ELF-1 (cell line): ENCODE measurements at places on chromosomes 4 and X.

- no peak for DNase-seq
Observed at GRCh38 chr4:113943863-113944262, 35.6 kb downstream of the ARSJ start.

GRCh38 chrX:131895807-131896206 is 127.3 kb upstream of the STK26 start:
- no peak for DNase-seq

GRCh38 chr4:182604953-182605352 is 312.2 kb downstream of the DCTD start:
- no peak for DNase-seq

- peak; percentile 18 for DNase-seq
Observed at GRCh38 chr4:153645183-153645582, 38.9 kb upstream of the TLR2 start.

DNA sequence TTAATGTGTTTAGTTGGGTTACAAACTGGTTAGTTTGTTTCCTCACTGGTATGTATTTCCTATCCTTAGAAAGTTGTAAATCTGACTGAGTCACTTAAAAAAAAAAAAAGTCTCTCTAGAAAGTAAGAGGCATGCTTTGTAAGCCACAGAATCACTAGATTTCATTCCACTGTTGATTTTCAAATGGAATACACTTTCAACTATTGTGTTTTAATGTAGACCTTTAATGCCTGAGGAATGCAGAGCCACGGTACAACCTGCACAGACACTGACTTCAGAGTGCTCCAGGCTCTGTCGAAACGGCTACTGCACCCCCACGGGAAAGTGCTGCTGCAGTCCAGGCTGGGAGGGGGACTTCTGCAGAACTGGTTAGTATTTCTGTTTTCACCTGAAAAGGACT is 88.6 kb downstream of the HHIP start:
- peak; percentile 47 for DNase-seq

DNA sequence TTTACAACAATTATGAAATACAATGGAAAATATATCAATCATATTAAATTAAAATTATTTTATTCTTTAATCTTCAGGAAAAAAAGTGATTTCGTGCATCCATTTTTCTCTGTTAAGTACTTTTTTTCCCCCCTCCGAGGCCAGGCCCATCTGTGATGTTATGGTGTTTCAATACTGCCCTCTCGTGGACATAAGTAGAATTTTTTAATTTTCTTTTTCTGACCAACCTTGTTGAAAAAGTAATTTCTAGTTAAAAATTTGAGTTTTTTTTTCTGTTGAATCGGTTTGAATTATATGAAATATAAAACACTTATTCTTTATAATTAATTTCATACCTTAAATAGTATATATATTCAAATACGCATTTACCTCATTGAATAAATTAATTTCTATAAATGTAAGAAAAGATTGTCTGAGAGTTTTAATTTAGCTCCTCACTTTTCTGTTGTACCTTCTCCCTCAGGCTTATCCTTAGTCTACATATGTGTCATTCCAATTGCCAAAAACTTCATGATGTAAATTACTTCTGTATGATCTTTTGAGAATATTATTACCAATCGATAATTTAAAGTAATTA is 175.8 kb upstream of the TECRL start:
- DNase-seq: no peak

- peak; percentile 21 for DNase-seq
Observed at GRCh38 chr4:102625232-102625930, 124.2 kb downstream of the NFKB1 start.

- DNase-seq: peak; percentile 16
Observed at GRCh38 chrX:389021-389441, 2.3 kb upstream of the PPP2R3B start.

DNA sequence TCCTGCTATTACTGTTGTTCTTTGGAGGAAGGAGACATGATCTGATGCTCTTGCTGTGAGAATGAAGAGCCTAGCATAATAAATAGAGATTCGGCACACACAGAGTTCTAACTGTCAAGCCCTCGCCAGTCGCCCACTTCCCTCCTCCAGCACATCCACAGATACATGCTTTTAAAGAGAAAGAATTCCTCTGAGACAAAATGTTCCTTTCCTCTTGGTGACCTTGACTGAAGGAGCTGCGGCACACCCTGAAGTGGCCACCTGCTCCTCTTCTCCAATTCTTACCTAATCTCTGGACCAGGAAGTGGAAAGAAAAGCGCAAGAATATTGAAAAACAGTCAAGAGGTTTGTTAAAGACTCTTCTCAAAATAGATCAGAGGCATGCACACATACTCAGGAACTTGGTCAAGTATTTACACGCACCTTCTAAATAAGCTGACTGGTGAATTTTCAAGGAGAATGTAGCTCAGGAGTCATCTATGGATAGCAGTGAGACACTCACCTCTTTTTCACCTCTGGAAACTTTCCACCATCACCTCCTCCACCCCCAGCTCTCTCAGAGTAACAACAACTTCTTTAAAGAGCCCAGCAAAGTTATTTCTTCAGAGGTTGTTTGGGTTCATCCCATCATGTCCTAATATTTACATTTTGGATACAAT is 95.4 kb downstream of the PARM1 start:
- DNase-seq: no peak

- no peak for DNase-seq
Observed at GRCh38 chr4:19177616-19178015, 1074.1 kb upstream of the SLIT2 start.

DNA sequence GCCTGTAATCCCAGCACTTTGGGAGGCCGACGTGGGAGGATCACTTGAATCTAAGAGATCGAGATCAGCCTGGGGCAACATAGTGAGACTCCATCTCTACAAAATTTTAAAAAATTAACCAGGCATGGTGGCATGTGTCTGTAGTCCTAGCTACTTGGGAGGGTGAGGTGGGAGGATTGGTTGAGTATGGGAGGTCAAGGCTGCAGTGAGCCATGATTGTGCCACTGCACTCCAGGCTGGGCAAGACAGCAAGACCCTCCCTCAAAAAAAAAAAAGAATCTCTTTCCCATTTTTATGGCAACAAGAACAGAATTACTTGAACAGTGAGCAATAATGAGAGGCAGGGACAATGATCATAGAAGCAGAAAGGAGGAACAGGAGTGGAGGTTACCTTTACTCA is 94.8 kb downstream of the RNF150 start:
- DNase-seq: no peak

DNA sequence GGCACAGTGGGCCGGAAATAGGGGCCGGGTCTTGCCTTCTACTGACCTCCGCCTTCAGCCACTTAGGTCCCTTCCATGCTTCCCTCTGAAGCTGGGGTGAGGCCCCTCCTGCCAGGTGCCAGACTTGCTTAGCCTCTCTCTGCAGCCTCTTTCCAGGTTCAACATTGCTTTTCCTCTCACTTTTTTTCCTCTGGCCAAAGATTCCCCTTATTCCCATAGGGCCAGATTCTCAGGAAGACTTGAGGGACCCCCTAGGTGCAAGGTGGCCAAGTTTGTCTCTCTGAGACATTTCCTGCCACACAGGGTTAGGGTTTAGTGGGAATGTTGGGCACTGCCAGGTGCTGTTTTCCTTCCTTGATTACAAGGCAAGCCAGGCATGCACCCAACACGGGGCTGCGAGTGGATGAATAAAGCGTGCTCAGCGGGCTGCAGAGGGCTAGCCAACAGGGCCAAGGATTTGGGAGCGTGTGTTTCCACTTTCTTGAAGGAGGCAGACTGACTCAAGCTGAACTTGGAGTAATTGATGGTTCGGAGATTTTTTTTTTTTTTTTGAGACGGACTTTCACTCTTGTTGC is 7.6 kb upstream of the GJB1 start:
- no peak for DNase-seq

DNA sequence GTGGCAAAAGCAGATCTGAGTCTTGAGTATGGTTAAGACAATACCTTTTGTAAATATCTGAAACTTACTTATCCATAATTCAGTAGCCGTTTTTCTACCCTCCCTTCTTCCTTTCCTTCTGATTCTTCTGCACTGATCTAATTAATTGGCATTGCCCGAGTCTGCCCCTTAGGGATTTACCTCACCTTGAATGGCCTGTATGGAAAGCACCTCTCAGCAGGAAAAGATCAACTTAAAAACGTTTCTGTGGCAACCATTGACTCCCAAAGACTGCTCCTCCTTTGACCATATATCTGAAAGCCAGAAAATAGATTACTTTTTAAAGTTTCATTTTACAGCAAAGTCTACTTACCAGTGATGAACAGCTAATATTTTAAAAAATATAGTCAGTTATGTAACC is 496.5 kb upstream of the LCORL start:
- DNase-seq: no peak

GRCh38 chrX:38662640-38663039 is 101.3 kb downstream of the TSPAN7 start:
- no peak for DNase-seq

GRCh38 chrX:65528293-65528692 is 6.3 kb downstream of the LAS1L start:
- DNase-seq: no peak

DNA sequence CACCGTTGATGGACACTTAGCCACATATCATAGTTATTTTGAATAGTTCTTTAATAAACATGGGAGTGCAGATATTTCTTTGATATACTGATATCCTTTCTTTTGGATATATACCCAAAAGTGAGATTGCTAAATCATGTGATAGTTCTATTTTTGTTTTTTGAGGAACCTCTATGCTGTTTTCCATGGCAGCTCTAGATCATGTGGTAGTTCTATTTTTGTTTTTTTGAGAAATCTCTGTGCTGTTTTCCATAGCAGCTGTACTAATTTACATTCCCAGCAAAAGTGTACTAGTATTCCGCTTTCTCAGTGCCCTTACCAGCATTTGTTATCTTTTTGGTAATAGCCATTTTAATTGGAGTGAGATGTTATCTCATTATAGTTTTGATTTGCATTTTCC is 3.6 kb downstream of the SH3BGRL start:
- no peak for DNase-seq

DNA sequence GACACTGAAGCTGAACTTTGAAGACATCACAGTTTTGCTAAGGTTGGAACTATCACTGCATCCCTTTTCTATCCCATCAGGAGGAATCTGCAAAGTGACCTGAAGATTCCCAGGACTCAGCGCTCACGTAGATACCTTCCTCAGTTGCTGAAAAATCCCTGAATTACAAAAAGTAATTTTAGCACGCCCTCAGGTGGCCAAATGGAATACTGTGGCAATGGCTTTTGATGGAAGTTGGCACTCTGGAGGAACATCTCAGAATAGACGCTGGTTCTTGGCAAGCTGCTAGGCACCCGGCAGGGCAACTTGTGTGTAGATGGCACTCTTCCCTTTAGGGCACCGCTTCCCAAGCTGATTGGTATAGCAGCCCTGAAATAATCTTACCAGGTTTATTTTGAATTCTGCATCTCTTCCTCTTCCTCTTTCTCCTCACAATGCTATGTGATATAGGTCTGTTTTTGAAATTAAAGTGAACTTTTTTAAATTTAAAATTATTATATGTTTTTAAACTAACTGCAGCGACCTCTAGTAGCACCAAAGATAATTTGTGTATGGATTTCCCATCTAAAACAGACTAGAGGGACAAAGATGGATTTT is 16.3 kb upstream of the ESX1 start:
- DNase-seq: peak; percentile 76

- peak; percentile 82 for DNase-seq
Observed at GRCh38 chrX:40278340-40279090, 180.8 kb upstream of the BCOR start.

- DNase-seq: no peak
Observed at GRCh38 chr4:8204576-8205227, 5.6 kb downstream of the SH3TC1 start.

GRCh38 chr4:23970201-23970850 is 80.5 kb upstream of the PPARGC1A start:
- no peak for DNase-seq

- no peak for DNase-seq
Observed at GRCh38 chrX:69138512-69138911, 26.7 kb downstream of the PJA1 start.
